ENCODE measurements at places on chromosomes 12 and 14.

- peak; percentile 22 for DNase-seq
These were observed 46.1 kb downstream of the DNAH10 start for GRCh38 chr12:123808167-123808566.

DNA sequence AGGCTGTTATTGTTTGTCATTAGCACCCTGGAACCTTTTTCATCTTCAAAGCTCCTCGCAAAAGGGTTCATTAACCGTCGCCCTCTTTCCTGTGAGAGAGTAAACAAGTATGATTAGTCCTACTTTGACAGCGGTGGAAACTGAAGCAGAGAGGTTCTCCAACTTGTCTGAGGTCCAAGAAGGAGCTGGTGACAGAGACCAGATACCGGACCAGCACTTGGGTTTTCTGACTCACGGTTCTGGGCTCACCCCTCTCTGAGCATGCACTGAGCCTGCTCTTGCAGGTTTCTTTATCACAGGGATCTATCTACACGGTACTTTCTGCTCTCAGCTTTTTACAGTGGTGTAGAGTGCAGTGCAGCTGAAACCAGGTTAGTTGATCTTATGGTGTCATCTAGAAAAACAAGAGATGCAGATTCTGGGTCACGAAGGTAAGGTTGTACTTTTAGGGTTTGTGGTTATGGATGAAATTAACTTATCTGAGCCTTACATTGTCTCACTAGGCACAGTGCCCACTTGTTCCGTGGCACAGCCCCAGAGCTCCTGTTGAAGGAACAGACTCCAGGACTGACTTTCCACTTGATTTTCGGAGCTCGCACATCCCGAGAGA lies 62.1 kb downstream of the PPP2R5C start:
- no peak for DNase-seq

DNA sequence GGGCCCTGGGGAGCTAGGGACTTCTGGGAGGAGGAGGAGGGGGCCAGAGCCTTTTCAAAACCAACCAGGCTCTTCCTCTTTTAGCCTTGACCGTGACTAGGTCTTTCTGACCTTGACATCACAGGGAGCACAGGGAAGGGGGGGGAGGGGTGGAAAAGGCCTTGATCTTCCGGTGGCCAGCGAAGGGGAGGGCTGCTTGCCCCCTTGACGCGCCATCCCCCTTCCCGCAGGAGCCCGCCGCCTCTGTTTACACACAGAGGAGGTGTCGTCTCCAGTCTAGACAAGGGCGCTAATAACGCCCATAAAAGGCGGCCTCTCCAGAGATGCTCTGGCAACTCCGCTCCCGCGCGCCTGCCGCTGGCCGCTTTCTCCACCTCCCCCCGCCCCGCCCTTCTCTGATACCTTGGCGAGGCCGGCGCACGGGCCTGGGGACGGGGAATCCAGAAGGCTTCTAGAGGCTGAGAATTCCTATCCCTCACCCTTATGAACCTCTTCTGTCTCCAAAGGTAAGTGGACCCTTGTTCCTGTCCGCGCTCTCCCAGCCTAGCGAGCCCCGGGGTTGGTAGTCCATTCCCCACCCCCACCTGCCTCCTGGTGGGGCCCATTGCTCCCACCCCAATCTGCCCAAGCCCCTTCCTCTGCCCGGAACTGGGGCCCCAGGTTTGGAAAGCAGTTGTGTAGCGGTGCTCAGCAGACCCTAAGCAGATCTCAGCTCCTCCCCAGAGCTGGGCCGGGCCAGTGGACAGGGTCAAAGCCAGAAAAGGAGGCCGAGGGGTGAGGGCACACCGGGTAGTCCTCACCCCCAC lies 4.9 kb upstream of the HOXC12 start:
- DNase-seq, result peak; percentile 47

DNA sequence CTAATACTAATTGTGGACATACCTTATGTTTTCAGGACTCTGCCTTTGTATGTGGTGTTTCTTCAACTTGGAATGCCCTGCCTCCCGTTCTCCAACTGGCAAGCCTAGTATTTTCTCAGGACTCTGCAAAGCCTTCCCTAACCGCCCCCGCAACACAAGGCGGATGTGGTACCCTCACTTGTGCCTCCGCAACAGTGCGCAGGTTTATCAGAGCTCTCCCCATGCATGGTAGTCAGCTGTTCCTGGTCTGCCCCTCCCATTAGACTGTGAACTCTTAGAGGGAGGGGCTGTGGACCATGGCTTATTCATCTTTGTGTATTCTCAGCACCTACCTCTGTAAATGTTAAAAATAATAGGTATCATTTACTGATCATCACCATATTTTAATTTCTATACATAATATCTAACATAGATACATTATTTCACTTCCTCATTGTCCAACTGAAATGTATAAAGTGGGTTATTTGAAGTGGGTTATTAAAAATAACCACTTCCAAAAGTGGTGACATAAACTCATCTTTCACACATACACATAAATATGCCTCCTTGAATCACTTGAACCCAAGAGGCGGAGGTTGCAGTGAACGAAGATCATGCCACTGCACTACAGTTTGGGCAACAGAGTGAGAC lies 9.0 kb downstream of the LPAR5 start:
- DNase-seq, result no peak

GRCh38 chr12:121797937-121798786 lies 4.7 kb upstream of the RHOF start:
- DNase-seq, result peak; percentile 72

DNA sequence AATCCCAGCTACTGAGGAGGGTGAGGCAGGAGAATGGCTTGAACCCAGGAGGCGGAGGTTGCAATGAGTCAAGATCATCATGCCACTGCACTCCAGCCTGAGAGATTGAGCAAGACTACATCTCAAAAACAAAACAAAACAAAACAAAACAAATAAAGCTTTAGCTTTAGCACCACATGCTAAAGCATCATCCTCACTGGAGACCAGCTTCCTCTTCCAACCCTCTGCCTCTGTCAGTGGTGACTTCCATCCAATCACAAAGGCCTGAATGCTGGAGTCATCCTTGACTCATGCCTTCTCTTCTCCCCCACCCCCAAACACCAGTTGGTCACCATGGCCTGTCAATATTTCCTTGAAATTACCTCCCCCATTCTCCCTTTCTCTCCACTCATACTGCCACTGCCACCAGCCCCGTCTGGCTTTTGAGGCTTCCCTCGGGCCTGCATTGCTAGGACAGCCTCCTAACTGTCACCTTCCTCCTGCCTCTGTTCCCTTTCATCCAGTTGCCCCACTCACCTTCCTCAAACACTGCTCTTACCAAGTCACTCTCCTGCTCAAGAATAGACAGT lies 1.4 kb downstream of the ZNF385A start:
- DNase-seq, result no peak

- no peak for DNase-seq
These were observed 6.5 kb upstream of the PRDM4 start for GRCh38 chr12:107767466-107767865.

DNA sequence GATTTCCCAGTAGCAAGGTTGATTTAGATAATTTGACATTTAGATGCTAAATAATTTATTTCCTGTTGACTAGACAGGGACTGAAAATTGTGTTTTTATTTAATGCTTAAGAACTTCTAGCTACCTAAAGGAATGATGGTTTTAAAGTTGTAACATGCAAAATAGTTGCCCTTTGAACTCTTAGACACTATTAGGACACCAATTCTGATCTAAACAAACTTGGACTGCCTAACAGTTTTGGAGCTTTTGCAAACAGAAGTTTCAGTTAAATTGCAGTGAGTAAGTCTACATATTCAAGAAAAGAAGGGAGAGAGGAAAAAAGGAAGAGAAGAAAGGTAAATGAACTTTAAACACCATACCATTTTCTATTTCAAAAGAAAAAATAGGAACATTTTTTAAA lies 189.3 kb upstream of the GARIN2 start:
- DNase-seq, result no peak

DNA sequence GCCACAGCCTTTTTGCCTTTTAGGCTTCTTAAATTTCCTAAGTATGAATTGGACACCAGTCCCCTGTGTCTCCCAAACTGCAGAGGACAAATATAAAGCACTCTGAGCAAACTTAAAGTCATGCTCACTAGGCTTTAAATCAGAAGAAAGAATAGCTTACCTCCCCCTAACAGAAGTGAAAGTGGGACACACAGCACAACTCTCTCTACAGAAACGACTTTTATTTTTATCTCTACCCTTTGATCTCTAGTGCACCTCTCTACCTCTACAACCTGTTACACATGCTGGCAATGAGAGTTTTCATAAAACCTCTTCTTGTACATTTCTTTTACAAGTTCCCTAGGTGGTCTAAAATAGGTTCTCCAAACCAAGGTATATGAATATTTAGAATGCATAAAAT lies 19.7 kb downstream of the IAPP start:
- no peak for DNase-seq

GRCh38 chr12:26271024-26271423 lies 75.7 kb downstream of the SSPN start:
- no peak for DNase-seq

DNA sequence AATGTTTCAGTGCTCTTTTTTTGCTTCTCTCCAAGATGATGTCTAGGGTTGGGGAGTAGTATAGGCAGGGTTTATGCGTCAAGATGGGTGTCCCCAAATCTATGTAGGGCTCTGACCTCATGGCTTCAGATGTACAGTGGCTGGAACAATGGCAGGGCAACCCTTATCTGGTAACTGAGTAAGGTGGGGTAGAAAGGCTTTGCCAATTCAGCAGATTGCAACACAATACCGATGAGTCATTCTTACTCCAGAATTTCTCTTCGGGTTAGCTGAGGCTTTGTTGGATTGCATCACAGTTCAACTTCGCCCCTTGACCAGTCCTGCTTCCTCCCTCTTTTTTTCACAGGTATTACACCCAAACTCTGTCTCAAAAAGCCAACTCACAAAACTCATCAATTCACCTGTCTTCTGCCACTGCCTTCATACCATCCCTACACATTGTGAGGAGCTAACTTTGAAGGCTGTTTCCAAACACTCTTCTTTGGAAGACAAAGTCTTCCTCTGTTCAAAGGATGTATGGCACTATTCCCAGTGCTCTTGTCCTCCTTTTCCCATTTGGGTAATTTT lies 190.2 kb upstream of the CNOT2 start:
- no peak for DNase-seq

DNA sequence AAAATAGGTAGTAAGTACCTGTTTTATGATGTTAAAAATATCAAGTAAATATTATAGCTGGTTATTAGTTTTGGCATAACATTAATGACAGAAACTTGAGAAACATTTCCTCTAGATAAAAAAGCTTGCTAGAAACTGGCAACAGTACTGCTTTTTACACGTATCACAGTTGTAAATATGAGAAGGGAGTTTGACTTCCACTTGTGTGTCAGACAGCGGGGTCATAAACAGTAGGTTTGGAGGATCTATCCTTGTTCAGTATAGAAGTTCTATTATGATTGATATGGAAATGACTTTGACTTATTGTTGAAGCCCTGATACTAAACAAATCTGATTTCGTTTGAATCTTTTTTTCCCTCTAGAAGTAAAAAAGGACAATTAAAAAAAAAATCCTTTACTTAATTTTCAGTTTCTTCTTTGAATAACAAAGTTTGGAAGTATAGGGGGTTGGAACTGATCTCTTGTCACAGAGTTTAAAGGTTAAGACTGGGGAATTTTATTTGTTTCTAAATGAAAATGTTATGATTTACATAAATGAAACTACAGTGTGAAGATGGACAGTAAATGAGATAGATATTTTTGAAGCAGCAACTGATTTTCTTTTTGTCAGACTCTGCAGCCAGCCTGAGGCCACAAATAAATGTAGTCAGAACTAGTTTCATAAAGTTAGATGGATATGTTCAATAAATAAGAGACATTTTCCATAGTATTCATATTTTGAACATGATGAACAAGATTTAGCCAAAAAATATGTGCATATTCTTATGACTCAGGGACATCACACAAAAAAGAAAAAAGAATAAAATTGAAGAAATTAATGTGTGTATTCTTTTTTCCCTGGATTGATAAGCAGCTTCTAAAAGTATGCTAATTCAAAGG lies 50.1 kb downstream of the WNK1 start:
- no peak for DNase-seq

GRCh38 chr12:102891756-102892155 lies 25.3 kb downstream of the PAH start:
- DNase-seq, result no peak
